ENCODE measurements at places on chromosomes 3 and 15. TPM values are rescaled to one million over a fixed set of nuclear protein-coding genes. Genes with fewer than 3 reads are reported as not detected.

ATP8B4 gene
- 10.3 TPM for total RNA-seq

CCRL2 gene
- total RNA-seq: 0.17 TPM

MYD88 gene
- total RNA-seq: 31.1 TPM

KBTBD8 gene
- total RNA-seq: 4.8 TPM

ADPRH gene
- 3.3 TPM for total RNA-seq

ZNF592 gene
- total RNA-seq: 26.8 TPM

CELSR3 gene
- 9.8 TPM for total RNA-seq

REC114 gene
- not detected for total RNA-seq

PRICKLE2 gene
- total RNA-seq: 23.6 TPM

TMF1 gene
- 34.6 TPM for total RNA-seq

OXSM gene
- total RNA-seq: 12.4 TPM

CLDN18 gene
- total RNA-seq: 7.3 TPM

USP50 gene
- total RNA-seq: not detected

MME gene
- total RNA-seq: 50.3 TPM

NDUFB5 gene
- 91.5 TPM for total RNA-seq

STAC gene
- 4.9 TPM for total RNA-seq

BFSP2 gene
- total RNA-seq: not detected

PATL2 gene
- total RNA-seq: 1.0 TPM

FBXO40 gene
- total RNA-seq: not detected

NSUN3 gene
- 10.7 TPM for total RNA-seq

FGF12 gene
- total RNA-seq: 9.8 TPM

DNAH12 gene
- total RNA-seq: 0.29 TPM

AP4E1 gene
- 10.1 TPM for total RNA-seq

TJP1 gene
- total RNA-seq: 89.3 TPM

GPR62 gene
- not detected for total RNA-seq

SLC9C1 gene
- total RNA-seq: 0.48 TPM

ERICH6 gene
- total RNA-seq: not detected

PDIA5 gene
- 28.5 TPM for total RNA-seq

RTP3 gene
- not detected for total RNA-seq

GOLGA8N gene
- 3.9 TPM for total RNA-seq

ATP13A5 gene
- not detected for total RNA-seq
